Spleen (tissue), 13 donors: ENCODE measurements at places on chromosomes 3 and 15. TPM values are rescaled to one million over a fixed set of nuclear protein-coding genes. Genes with fewer than 3 reads are reported as not detected.

GRCh38 chr3:105730801-105731354 lies 137.9 kb downstream of the CBLB start:
- no peak for DNase-seq

DNA sequence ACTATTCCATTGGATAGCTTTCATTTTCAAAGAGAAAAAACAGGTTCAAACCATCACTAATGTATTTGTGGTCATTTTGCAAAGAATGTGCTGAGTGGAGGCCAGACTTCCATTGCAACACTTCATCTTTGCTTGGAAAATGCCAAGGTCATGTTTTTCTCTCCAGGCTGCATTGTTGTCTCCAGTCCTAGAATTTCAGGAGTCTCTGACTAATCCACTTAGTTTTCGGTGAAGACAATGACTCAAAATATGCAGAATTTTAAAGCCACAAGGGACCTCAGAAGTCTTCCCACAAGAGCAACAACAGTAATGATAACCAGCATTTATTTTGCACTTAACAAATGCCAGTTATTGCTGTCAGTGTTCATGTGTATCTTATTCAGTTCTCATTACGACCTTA lies 277.0 kb downstream of the RYR3 start:
- no peak for DNase-seq

GRCh38 chr3:79587150-79587549 lies 180.6 kb downstream of the ROBO1 start:
- DNase-seq = no peak

DNA sequence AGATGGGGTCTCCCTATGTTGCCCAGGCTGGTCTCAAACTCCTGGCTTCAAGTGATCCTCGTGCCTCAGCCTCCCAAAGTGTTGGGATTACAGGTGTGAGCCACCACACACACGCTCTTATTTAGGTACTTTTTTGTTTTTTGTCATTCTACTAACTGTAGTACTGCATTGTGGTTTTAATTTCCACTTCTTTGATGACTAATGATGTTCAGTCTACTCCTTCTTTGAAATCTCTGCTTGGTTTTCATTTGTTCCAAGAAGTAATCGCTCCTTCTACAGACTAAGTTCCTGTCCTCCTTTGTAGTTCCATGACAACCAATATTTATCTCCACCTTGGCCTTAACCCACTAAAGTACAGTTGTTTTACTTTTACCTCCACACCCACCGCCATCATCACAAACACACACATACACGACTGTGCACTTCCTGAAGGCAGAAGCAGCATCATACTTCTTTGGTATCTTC lies 529 bp upstream of the DLEC1 start:
- no peak for DNase-seq

DNA sequence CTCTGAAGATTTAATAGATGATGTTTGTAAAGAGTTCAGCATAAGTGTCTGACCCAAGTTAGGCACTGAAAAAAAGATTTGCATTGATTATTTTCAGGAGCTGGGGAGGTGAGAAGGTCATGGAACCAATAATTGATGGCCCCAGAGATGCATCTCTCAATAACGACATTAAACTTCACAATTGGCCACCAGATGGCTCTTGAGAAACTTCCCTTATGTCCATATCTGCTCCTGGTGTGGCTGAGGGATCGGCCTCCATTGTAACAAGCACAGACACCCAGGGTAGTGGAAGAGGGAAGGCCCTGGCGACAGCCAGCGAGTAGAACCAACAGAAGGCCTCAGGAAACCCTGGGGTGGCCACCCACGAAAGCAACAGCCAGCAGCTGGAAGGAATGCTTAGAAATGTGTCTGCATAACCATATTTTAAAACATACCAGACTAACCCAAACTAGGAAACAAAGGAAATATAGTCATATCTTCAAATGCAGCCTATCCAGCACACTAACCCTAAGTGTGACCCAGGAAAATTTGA lies 536.7 kb downstream of the SOX2 start:
- DNase-seq = no peak

DNA sequence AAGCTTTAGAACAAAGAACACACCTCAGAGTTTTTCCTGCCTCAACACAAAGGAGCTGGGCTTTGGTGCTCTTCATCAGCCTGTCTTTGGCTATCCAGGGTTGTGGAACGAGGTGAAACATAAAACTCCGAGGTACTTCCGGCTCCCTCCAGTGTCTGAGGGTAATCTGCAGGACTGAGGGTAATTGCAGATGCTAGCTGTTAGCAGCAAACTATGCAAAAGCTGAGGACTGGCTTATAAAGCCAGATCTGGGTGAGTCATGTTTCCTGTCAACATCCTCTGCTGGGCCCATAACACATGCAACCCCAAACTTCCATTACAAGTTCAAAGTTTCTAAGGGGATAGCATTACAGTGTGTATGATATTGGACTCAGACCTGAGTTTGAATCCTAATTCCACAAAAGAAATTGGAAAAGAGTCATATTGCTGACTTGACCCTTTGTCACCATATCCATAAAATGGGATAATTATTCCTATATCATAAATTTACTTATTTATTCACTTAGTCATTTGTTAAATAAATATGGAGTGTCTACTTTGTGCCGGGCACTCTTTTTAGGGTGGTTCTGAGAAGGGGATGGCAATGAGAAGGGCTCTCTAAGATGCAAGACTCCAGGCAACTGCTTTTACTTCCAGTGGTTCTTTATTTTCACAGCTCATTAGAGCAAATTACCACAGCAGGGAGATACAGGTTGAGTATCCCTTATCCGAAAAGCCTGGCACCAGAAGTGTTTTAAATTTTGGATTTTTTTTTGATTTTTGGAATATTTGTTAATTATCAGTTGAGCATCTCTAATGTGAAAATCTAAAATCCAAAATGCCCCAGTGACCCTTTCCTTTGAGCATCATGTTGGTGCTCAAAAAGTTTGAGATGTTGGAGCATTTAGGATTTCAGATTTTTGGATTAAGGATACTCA lies 9.5 kb upstream of the TRIM69 start:
- no peak for DNase-seq

GRCh38 chr3:48460517-48460902 lies 14.0 kb downstream of the ATRIP start:
- no peak for DNase-seq

DNA sequence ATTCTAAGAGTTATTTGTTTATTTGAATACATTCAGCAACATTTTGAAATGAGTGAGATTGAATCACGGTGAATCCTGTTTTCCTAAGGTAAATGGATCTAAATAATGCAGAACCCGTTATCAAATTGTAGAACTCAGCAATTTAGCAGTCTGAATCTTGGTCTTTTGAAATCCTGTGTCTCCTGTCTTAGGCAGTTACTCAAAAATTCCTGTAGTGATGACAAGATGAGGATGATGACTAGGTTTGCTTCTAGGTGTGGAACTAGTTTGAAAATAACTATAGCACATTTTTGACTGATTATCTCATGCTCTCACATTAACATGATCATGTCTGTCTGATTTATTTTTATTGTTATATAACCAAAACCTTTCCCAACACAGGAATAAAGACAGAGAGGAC lies 115.0 kb downstream of the RAP2B start:
- no peak for DNase-seq

DNA sequence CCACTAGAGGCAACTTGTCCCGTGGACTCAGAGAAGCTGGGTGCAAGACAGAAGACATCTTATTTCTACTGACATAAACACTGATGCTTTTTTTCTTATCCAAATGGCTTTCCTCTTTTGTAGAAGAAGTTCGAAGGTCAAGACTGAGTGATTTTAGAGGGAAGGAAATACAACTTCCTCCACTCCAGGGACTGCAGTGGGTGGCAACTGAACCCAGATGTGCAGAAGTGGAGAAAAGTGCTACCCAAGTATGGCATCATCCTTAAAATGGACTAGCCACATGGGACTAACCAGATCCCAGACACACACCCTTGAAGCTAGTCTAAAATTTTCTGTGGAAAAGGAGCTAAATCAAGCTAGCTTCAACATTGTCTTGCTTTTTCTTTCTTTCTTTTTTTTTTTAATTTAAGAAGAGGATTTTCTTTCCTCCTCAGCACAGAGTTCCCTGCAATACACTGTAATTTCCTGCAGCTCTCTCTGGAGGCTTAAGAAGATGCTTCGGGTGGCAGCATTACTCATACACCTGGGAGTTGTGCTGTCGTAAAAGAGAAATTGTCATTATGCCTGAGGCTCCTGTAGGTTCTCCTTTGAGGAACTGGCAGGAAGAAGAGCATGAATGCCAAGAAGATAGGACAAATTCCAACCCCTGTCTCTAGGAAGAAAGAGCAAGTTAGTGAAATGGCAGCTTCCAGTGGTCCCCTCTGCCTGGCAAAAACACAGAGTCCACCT lies 3.8 kb upstream of the FRMD4B start:
- no peak for DNase-seq

GRCh38 chr3:184771301-184772127 lies 40.5 kb upstream of the VPS8 start:
- DNase-seq = peak; percentile 67

DNA sequence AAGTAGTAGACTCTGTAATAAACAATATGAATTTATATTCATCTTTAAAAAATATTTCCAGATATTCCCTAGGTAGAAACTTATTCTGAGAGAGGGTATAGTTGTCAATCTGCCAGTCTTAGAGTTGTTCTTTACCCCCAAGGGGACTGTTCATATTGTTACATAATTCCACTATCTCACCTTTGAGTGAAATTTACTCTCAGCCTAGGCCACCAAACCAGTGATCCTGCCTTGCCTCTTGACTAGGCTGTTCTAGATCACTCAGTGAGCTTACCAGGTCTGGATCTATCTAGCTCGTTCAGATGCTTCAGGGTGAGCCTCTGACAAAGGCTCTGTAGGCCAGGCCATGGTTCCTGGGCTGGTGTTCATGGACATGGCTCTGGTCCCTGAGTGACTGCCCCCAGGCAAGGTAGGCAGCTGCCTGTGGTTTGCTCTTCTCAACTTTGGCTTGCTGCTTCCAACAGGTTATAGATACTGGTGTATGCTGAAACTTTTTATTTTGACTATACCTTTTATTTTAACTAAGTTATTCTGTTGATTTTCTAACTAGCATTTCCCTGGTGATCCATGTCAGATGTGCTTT lies 27.6 kb downstream of the ZNF592 start:
- DNase-seq = no peak

GRCh38 chr15:74326746-74327145 lies 40.7 kb downstream of the CYP11A1 start:
- DNase-seq = peak; percentile 82

GRCh38 chr15:57228395-57228794 lies 147.9 kb upstream of the CGNL1 start:
- no peak for DNase-seq

OR5K3 gene
- total RNA-seq = not detected

SOX14 gene
- total RNA-seq = not detected

RBP2 gene
- not detected for total RNA-seq

PPP1R14D gene
- total RNA-seq = not detected

ZNF860 gene
- total RNA-seq = 4.5 TPM
